Left renal pelvis (tissue), 4 donors: ENCODE measurements at places on chromosomes 6 and 20.

GRCh38 chr6:106060167-106060566, 26.0 kb upstream of the PRDM1 start:
- DNase-seq = no peak

DNA sequence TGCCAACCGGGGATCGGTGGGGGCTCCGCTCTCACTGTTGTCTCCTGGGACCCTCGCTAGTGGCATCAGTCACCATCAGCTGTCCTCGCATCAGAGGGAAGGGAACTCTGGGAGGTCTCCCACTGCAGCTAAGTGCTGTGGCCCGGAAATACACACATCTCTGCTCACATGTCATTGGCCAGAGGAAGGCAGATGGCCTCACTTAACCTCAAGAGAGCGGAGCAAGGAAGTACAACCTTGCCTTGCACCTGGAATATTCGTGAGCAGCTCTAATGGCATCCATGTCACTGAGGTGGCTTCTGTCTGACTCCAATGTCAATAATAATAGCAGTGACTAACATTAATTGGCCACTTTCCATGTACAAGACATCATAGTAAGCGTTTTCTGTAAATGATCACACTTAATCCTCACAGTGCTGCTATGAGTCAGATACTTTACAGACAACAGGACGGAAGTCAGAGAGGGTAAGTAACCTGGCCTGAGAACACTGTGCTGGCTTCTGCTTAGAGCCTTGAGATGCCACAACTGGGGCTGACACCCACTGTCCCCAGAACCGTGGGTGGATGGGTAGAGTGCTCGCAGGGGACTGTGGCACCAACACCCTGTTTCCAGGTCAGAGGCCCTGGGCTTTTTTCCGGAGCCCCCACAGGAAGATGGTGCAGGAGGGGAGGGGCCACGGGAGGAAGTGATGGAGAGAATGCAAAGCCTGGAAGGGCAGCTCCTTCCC, 6.0 kb downstream of the LHFPL5 start:
- DNase-seq = no peak

DNA sequence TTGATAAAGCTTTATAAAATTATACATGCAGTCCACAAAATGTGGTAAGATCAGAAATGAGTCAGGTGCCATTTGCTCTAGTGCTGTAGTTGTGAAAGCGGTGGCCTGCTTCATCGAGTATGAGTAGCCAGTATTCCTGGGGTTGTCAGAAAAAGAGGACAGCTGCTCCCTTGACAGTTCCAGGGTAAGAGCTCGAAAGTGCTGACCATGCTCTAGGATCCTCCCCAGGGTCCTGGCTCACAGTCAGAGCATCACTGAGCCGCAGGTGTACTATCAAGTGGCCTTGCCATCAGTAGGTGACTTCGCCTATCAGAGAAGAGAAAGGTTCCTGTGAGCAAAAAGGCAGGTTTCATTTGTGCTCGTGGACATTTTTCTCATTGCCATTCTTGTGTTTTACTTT, 3.6 kb downstream of the BTBD3 start:
- DNase-seq = no peak

- no peak for DNase-seq
Measured at GRCh38 chr20:31751126-31751525, 12.0 kb downstream of the TPX2 start.

DNA sequence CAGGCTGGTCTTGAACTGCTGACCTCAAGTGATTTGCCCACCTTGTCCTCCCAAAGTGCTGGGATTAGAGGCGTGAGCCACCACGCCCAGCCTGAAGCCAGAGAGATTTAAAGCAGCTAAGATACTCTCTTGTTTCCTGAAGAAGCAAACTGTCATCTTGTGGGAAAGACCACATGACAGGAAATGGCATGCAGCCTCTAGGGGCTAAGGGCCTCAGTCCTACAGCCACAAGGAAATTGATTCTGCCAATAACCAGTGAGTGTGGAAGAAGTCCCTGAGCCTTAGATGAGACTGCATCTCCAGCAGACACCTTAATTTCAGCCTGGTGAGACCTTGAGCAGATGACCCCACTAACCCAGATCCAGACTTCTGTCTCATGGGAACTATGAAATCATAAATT, 40.9 kb downstream of the KIZ start:
- no peak for DNase-seq

DNA sequence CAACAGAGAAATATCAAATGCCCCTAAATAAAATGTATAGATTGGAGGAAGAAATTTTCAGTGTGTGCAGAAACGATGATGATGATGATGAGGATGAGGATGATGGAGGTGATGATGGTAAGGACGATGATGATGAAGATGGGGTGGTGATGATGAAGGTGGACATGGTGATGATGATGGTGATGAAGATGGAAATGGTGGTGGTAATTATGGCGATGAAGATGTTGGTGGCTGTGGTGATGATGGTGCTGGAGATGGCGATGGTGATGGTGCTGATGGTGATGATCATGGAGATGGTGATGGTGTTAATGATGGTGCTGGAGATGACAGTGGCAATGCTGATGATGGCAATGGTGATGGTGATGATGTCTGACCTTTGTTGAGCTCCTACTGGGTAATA, 141.2 kb downstream of the DHX35 start:
- no peak for DNase-seq

DNA sequence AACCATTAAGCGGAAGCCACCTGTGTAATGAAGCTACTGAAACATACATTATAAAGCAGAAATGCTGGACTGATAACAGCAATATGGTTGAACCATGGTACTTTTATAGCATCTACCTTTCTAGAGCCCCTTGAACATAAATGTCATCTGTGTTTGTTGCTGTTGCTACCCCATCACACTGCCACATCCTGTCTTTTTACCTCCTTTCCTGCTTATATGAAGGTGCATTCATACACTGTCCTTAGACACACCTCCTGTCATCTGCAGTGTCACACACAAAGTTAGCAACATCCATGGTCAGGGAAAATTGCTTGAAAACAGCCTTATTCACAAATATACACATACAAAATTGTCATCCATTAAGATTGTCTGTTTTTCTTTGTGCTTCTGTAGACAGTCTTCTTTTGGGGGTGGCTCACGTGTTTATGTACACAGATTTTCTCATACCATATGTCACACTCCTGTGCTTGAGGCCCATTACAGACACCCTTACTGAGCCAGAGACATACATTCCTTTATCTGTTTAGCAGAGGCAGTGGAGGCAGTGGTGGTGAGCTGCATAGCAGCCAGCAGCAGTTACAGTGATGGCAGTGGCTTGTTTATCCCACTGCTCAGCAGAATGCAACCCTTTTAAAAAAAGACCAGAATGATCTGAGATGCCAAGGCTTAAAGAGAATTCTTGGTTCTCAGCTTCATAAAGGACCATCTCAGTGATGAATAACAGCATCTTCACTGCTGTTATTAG, 25.9 kb downstream of the C6orf62 start:
- no peak for DNase-seq

- DNase-seq = no peak
Measured at GRCh38 chr6:35220711-35221110, 7.0 kb downstream of the SCUBE3 start.

- DNase-seq = no peak
Measured at GRCh38 chr6:107965746-107966145, 7.7 kb upstream of the SEC63 start.

DNA sequence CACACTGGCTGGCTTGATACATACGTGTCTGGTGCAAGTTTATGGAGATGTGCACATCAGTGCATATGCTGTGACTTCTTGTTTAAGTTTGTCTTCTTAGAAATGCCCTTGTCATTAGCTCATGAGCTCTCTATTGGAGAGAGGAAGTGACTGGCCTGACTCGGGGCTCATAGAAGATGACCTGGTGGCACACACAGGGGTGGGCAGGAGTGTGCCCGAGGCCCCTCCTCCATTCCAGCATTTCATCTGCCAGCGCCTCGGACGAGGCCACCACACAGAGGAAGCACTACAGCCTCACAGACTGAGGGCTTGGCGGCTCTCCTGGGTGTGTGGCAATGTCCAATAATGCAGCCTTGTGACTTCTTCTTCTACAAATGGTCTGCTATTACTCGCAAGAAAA, 109.7 kb downstream of the FAM120B start:
- no peak for DNase-seq

DNA sequence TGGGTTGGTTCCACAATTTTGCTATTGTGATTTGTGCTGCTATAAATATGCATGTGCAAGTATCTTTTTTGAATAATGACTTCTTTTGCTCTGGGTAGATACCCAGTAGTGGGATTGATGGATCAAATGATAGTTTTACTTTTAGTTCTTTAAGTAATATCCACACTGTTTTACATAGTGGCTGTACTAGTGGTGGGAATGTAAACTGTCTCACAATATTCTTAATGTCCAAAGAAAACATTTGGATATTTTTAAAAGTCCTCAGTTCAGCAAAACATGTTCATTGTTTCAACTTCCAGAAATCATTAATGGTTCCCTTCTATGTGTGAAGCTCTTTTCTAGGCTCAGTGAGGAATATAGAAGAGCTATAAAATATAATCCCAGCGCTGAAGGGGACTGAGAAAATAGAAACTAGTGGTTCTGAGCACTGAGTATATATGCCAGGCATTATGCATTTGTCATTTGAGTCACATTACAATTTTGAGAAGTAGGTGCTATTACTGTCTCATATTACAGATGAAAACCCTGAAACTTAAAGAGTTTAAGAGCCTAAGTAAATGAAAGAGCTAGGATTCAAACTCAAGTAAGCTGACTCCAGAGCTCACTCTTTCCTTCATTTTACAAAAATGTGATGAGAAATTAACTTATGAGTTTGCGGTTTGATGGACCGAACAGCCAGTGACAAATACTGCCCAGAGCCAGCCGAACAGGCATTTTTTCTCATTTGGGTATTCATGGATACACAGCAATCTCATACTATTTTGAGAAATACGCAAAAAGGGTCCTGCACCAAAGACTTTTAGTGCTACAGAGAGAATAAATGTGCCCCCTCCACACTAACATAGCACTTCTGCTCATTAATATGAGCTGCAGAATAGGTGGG, 250.1 kb downstream of the TBX18 start:
- DNase-seq = no peak

DNA sequence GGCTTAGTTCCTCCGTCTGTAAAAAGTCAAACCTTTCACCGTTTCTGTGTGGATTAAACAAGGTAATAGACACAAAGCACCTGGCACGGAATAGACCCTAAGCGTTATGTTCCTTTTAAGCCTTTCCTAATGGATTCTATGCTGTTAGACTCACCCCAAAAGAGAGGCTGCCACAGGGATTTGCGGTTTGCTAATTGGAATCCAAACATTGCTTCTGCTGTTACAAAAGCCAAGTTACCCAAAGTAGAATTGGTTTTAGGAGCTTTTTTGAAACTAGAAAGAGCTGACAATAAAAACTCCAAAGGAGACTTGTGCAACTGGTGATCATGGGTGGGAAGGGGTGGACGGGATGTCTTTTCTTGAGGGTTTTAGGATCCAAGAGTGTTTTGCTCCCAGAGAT, 178.0 kb downstream of the BMP7 start:
- DNase-seq = no peak

DNA sequence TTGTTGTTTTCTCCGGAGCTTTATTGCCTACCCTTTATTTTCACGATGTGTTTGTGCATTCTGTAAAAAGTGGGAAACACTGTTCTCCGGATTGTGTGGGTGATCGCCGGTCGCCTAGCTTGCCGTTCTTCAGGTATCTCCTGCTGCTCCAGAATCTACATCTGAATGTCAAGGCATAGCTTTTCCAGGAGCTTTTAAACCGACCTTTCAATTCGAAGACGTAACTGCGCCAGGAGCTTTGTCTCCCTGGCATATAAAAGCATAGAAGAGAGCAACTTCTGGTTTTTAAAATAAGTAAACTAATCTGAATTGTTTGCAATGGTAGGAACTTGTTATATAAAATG, 96.0 kb downstream of the HFE start:
- DNase-seq = no peak

DNA sequence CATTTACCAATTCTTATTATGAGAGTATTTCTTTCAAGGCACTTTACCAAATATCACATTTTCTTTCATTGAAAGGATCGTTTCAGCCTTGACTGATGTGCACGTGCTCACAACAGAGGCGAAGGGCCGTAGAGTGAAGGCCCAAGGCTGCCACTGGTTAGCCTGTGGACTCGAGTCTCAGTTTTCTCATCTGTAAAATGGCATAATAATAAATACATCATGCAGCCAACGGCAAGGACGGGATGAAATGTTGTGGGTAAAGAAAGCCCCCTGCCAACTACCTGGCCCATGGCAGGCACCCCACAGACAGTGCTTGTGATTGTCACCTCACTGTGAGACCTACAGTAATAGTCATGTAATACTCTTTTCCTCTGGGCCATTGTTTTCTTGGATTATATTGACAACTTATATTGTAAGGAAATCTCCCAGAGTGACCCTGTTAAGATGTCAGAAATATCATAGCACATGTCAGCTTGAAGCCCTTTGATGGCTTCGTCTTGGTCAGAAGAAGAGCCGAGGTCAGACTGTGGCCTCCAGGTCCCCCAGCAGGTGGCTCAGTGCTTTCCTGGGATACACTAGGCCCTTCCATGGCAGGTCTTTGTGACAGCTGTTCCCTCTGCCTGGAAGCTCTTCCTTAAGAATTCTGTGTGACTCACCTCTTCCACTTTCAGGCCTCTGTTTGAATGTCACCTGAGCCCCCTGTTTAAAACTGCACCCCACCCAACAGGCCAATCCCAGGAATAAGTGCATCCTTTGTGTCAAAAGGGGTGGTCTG, 36.3 kb downstream of the FAM50B start:
- no peak for DNase-seq

DNA sequence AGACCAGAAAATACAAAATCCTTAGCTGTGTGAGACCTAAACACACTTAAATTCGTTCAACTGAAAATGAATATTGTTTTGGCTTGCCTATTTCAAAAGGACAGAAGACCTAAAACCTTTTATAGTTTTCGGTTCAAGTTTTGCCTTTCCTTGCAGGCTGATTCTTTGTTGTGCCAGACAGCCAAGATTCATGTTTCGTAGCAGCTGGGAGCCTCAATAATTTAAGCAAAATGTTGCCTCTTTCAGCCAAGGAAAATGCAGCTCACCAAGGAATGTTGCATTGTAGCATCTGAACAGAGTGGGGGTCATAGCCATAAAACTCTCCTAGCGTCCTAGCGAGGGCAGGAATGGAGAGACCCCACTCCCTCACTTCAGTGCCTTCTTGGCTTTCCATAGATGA, 92.3 kb upstream of the INSM1 start:
- DNase-seq = no peak

DNA sequence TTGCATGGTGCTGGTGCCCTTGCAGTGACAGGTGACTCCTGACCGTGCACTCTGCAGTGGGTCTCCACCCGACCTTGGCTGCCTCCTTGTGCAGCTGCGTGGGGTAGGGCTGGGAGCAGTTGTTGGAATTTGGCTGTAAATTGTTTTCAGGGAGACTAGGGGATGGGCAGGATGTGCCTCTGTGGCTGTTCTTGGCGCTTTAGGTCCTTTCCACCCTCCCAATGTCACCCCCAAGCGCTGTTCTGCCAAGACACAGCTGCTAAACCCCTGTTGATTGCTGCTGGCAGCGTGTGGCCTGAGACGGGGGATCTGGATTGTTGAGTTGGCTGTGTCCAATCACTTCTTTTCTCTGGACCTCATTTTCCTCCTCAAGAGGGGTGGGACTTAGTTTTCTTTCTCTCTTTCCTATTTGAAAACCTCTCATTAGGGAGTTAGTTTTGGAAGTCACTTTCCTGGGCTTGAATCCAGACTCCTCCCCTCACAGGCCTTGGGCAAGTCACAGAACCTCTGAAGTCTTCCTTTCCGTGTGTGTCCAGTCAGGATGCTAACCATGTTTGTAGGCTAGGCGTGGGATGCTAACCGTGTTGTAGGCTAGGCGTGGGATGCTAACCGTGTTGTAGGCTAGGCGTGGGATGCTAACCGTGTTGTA, 8.5 kb downstream of the IGF2R start:
- no peak for DNase-seq

GRCh38 chr6:43219119-43219518, 10.2 kb downstream of the DNPH1 start:
- no peak for DNase-seq
